ENCODE measurements at places on chromosomes 13 and 19.

DNA sequence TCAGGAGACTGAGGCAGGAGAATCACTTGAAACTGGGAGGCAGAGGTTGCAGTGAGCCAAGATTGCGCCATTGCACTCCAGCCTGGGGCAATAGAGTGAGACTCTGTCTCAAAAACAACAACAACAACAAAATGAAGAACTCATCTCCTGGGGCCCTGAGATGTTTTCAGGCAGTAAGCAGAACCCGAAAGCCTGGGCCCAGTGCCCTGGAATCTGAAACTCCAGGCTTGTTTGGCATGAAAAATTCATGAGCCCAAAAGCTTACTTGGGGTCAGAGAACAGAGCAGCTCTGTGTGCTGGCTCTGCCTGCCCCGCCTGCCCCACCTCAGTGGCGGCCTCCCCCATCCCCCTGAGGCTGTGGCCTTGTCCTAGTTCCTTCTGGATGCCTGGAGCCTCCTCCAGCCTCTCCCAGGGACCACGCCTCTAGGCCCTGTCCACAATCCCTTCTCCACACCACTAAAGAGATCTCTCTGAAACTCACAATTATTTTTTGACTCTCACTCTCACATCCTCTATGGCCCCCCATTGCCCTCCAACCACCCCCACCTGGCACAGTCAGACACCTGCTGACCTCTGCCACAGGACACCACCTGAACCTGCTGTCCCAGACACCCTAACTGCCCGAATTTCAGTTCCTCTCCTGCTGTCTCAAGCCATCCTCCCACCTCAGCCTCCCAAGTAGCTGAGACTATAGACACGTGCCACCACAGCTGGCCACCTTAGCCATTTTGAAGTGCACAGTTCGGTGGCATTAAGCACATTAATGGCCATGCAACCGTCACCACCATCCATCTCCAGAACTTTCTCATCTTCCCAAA, 6.9 kb upstream of the AP1M2 start:
- no peak for DNase-seq

DNA sequence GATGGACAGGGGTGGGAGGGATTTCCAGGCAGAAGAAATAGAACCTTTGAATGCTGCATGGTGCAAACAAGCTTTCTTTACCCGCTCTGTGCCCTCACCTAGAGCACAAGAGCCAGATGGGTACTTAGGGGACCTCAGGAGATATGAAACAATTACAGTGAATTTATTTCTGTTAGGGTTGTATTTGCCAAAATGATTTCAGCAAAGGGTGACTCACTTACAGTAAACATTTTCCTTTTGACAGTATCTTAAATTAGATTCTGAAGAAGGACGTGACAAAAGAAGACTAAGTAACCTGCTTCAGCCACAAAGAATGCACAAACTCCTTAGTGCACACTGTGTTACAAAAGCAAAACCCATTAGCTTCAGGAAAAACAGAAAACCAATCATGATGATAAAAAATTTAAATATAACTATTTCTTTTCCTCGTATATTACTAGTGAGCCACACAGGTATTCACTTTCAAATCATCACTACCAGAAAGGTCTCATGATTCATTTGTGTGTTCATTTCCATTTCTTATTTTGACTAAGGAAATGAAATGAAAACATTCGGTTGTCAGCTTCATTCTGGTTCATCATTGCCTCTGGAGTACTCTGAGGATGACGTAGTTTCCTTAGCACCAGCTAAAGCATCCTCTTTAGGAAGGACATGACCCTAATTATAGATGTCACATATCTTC, 158.8 kb downstream of the NHLRC3 start:
- no peak for DNase-seq

- no peak for DNase-seq
Measured at GRCh38 chr13:79862515-79862914, 381.6 kb downstream of the NDFIP2 start.

DNA sequence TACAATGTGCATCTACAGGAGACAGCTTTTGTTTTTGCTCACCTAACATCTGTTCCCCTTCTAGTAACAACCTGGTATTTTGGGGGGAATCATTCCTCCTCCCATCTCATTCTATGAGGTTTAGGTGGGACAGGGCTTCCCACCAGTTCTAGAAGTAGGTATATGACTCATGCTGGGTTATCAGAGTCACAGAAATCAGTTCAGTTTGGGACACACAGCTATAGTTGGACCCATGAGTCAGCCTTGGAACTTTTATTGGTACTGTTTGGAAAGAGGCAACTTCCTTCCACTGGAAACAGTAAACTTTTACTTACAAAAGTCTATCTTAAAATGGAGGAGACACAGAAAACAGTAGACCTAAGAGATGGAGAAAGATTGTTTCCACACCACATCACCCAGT, 185.5 kb downstream of the DNAJC3 start:
- DNase-seq, result no peak

- DNase-seq, result no peak
Measured at GRCh38 chr13:28685892-28686291, 27.0 kb downstream of the POMP start.
